ENCODE measurements at places on chromosomes 3 and 15.
A peak's percentile ranks its signal among the peaks of the same experiment; 100 is the strongest.

GRCh38 chr15:29430124-29430523, 160.5 kb upstream of the NSMCE3 start:
- no peak for DNase-seq

DNA sequence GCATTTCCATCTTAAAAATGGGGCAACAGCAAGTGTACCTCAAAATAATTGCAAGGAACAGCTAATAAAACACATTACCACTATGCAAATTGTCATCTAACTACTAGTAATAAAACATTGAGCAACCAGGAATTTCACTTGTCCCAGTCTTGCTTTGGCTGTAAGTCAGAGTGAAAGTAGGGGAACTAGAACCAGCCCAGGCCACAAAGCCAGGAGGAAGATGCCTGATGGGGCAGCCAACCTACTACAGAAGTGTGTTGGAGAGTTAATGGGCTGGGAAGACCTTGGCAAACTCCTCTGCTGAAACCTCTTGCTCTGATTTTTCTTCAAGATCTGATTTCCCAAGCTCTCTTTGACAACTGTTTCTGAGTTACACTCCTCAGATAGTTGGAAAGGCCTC, 40.2 kb upstream of the LPP start:
- DNase-seq: no peak

- peak; percentile 46 for DNase-seq
These were observed 19.0 kb downstream of the SQOR start for GRCh38 chr15:45653702-45654424.

GRCh38 chr3:177150970-177151627, 46.2 kb downstream of the TBL1XR1 start:
- DNase-seq: no peak

- no peak for DNase-seq
These were observed 127.4 kb downstream of the ATP10A start for GRCh38 chr15:25735550-25736384.

GRCh38 chr3:182954553-182955235, 25.6 kb downstream of the DCUN1D1 start:
- peak; percentile 15 for DNase-seq

DNA sequence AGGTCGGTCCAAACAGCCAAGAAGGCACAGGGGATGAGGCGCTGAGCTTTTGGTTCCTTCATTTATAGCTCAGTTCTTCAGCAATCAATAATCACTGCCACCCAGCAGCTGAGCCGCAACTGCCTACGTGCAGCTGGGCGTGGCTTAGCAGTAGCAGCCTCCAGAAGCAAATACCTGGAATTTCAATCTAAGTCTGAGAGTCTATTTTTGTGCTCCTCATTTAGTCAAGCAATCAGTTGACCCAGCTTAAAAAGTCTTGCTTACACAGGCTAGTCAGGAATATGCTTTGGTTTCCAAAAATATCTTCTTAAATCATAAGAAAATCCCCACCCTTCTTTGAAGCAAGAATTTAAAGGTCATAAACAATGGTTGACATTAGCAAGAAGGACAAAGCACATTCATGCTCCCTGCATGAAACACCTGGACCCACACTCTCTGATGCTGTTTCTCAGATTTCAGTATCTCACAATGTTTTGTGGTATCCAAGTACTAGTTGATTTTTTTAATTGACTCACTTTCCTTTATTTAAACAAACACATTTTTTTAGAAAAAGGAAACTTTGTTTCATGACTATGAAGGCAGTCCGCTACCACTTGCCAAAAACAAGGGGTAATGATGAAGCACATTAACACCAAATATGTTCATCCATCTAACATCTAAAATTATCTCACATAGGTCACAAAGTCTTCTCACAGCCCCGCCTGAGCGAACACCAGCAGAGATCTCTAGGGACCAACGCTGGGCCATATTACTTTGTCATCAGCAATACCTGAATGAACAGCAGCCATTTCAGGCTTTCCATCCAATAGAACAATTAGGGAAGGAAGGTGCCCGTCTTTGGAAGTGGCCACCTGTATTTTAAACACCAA, 106.1 kb downstream of the OXNAD1 start:
- DNase-seq: no peak

GRCh38 chr3:9404680-9405079, 7.3 kb downstream of the SETD5 start:
- DNase-seq: no peak

- DNase-seq: no peak
These were observed 97.0 kb upstream of the SNRPN start for GRCh38 chr15:24857763-24858162.

DNA sequence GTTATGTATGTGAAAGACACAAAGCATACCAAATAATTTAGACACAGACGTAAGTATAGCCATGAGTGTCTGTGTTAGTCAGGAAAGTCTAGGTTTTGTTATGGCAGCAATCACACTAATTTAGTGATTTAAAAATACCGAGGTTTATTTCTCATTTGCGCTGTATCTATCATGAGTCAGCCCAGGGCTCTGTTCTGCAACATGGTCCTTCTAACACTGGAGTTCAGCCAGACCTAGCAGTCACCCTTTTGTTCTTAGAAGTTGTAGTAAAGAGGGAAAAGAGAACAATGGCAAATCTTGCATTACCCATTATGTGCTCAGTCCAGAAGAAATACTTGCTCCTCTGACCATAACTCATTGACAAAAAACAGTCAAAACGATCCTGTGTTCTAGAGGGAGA, 311.5 kb downstream of the NLGN1 start:
- no peak for DNase-seq

DNA sequence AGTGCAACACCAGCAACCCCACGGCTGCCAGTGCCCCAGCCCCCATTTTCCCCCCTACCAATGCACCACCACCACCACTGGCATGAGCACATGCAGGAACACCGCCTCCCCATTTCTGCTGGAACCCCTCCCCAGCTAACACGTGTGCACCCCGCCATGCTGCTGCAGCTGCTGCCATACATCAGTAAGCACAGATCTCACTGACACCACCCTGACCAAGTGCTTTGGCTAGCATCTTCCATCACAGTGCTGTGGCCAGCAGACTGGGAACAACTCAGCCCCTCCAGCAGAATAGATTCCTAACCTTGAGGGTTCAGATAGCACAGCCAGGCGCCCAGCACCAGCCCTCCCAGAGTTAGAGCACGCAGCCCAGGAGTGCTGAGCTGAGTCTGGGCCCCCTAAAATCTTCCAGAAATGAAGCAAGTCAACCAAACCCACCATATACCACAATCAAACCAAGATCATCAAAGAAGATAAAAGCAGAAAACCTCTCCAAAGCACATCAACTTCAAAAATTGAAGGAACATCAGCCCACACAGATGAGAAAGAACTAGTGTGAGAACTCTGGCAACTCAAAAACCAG, 81.2 kb upstream of the CDV3 start:
- DNase-seq: no peak

DNA sequence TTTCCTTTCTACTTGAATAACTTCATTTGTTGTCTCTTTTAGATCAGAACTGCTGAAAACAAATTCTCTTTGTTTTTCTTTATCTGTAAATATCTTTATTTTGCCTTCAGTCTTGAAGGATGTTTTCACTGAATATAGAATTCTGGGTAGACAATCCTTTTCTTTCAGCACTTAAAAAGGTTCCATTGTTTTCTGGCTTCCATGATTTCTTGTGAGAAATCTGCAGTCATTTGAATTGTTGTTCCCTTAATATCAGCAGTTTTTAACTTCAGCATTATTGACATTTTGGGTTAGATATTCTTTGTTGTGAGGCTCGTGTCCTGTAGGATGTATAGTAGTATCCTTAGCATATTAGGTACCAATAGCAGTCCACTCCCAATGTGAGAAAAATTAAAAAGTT, 65.8 kb downstream of the SV2B start:
- no peak for DNase-seq

DNA sequence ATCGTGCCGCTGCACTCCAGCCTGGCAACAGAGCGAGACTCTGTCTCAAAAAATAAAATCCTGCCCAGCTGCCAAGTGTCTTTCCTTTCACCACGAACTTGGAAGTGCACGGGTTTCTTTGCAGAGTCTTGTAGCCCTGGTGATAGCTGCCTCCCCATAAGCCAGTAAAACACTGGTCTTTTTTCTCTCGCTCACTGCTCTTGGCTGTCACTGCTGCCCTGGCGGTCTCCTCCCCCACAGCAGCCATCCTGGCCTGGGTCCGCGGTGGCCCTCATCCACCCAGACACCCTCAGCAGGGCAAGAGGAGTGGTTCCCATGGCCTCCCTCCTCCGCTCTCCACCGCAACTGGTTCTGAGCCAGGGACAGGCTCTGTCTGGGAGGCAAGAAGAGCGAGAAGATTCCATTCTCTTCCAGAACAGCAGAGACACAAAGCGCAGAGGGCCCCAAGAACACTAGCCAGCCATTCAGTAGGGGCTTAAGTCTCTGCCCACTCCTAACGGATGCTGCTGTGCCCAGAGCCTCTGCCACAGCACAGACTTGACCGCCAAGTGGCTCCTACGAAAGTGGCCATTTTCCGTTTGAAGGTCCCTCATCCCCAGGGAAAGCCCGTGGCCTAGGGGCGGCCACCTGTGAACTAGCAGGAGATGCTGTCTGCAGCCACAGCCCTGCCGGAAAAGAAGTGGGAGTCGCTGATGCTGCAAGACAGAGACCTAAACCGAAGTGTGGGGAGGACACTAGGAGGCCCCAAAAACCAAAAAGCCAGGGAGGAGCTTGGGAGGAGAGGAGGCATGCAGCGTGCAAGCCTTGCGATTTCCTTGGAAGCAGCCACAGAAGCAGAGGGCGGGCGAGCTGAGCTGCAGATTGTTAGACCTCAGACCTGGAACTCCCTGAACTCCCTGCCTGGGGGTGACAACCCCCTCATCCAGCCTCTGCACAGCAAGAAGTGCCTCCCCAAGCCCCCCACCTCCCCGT, 44.1 kb downstream of the KLHL25 start:
- DNase-seq: no peak

DNA sequence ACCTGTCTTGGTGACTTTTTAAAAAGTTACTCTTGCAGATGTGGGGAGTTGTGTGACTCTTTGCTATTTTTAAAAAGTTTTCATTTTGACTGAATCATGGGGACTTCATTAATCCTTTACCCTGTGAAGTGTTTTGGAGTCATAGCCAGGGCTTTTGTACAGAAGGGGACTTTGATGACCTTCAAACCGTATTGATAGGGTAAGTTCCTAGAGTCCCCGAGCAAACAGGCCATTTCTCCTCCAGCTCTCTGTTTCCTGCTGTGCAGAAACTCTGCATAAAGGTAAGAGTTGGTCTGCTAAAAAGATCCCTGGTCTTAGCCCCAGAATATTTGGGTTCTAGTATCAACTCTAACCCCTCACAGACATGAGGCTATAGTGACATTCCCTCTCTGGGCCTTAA, 170.8 kb upstream of the BCL6 start:
- DNase-seq: no peak

GRCh38 chr3:184615396-184615795, 53.8 kb downstream of the EPHB3 start:
- DNase-seq: no peak

- no peak for DNase-seq
These were observed 457.1 kb downstream of the MFSD1 start for GRCh38 chr3:159258934-159259333.

DNA sequence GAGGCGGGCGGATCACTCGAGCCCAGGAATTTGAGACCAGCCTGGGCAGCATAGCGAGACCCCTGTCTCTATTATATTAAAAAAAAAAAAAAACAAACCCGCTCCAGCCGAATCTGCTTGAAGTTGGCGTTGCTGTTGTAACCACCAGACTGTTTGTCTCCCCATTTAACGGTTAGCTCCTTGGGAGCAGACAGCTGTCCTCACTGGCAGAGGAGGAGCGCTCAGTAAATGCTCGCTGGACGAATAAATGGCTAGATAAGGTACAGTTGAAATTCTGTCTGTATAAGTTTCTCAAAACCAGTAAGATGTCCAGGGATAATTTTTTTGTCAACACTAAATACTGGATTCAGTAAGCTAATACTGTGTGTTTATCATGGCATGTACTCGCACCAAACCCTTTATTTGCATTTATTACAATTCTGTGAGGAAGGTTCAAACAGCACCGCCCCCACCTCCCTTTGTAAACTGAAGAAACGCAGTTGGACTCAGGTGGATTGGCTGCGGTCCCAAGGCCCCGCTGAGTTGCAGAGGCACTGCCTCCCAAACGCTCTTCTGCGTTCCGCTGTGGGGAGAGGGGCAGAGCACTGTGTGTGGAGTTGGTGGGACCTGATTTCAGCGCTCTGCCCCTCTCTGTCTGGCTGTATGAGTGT, 1.1 kb downstream of the RCCD1 start:
- no peak for DNase-seq

- no peak for DNase-seq
These were observed 190.8 kb upstream of the HES1 start for GRCh38 chr3:193945143-193945542.

DNA sequence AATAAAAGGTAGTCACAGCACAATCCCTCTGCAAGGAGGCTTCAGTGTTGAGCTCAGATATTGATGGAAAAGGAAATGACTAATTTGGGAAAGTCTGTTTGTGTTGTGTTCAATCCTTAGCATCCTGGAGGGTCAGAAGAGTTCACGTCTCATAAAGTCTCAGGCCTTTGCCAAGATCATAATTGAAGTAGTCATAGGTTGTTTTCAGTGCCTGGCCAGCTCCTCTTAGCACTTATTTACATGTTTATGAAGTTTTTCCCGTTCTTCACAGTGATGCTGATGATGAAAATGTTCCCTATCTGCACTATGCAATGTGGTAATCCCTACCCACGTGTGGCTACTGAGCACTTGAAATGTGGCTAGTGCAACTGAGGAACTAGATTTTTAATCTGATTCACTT, 61.6 kb upstream of the TGFBR2 start:
- DNase-seq: no peak

- DNase-seq: no peak
These were observed 692.0 kb downstream of the NLGN1 start for GRCh38 chr3:174089592-174089991.

DNA sequence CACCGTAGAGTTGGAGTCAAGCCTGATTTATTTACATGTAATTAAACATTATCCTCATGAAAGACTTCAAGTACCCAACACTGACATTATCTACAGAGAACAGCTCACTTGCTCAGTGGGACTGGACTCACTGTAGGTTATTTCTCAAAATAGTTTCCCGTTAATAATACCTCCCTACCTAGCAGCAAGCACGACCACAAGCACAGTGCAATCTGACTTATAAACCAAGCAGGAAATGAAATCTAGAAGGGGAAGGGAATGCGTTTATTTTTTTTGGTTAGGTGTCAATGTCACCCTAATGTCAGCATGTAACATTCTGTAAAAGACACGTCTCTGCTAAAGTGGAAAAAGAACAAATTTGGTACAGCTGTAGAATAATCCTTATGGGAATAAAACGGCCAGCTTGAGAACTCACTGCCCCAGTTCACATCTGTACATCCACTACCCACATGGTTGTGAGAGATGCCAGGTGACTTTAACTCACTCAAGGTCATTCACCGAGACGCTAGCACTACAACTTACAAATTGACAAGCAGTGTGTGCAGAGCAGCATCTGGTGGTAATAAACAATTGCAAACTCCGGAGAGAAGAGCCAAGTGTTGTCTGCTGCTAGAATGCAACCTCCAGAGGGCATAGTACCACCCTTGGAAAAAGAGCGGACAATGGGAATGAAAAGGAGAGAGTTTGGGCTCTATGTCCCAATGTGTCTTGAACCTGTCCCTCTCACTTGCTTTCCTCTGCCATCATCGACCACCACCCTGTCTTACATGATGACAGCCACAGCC, 242.5 kb downstream of the CADPS start:
- no peak for DNase-seq

- no peak for DNase-seq
These were observed 12.4 kb downstream of the CIB1 start for GRCh38 chr15:90221246-90221900.
